ENCODE measurements at places on chromosomes 4 and X.

DNA sequence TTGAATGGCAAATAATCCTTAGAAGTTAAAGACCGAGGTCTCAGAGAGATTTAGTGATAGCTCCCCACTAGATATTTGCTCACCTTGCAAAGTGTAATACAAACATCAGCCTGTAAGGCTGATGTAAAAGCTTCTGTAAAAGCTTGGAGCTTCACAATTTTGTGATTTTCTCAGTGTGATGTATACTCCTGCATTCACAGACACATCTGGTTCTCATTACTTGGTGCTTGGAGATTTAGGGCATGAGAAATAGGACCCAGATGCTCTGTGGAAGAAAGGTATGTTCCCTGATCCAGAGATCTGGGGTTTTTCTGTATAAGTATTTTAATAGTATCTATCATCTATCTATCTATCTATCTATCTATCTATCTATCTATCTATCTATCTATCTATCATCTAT lies 1664.3 kb downstream of the C4orf33 start:
- no peak for DNase-seq

DNA sequence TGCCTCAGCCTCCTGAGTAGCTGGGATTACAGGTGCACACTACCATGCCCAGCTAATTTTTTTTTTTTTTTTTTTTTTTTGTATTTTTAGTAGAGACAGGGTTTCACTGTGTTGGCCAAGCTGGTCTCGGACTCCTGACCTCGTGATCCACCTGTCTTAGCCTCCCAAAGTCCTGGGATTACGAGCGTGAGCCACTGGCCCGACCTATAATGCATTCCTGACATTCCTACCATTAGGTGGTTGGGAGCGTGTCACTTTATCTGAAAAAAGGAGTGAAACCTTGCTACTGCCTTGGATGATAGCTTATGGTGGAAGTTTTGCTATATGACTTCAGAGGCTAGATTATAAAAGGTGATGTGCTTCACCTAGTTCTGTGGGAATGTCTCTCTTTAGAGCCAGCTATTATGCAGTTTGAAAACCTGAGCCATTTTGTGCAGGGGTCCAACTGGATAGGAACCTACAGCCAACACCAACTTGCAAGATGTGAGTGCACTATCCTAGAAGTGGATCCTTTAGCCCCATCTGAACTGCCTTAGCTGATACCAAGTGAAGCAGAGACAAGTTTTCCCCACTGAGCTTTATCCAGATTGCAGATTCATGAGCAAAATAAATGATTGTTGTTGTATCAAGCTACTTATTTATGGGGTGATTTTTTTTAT lies 29.8 kb upstream of the EMCN start:
- DNase-seq = no peak

DNA sequence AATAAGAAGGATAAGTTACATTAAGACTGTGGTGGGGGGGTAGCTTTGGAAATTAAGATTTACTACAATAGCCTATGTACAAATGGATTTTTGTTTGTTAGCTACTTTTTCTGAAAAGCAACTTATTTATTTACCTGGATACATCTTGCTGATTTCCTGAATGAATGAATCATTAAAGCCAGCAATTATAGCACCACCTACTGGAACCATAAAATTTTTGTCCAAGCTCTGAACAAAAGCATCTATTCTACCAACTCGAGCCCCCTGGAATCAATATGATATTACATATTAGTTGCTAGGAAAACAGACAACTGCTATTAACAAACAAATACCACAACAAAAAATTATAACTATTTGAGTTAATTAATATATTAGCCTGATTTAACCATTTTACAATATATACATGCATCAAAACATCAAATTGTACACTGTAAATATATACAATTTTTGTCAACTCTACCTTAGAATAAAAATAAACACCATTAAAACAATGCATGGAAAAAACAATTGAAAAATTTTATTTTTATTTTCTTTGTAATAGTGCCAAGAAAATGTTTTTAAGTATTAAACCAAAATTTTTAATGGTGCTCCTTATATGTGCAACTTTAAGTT lies 15.3 kb downstream of the SEPSECS start:
- no peak for DNase-seq

DNA sequence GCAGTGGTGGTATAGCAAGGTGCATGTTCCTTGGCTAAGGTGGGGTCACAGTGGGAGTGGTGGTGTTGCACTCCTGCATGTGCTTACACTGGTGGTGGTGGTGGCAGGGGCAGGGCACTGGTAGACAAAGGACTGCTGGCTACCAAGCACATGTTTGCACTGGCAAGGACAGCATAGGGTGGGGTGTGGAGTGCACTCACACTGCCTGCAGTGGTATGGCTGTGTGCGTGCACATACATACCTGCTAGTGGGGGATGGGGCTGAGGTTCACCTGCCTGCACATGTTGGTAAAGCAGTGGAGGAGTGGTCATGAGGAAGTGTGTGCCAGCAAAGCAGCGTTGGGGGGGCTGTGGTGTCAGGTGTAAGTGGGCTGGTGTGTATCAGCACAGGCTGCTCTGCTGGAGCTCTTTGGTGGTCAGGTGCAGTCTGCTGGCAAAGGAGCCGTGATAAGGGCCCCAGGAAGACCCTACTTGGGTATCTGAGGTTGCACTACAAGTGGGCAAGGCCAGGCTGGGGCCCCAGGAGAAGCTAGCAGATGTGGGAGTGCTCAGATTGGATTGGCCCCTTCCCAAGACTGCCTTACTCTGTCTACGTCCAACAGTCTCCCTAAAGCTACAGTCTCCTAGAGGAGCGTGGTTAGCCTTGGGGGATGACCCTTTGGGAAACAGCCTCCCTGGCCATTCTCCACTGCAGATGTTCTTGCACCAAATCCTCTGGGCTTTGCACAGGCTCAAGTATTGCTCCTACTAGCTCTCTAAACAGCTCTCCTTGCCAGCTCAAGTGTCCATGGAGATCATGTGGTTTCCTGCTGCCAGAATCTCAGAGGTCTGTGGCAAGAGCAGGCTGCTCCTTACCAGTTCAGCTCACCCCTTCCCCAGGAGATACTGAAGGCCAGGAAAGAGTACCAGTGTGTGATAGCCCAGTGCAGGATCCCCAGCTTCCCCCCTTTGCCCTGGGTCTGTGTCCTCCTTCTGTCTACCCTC lies 486.3 kb upstream of the PABPC4L start:
- DNase-seq = no peak

DNA sequence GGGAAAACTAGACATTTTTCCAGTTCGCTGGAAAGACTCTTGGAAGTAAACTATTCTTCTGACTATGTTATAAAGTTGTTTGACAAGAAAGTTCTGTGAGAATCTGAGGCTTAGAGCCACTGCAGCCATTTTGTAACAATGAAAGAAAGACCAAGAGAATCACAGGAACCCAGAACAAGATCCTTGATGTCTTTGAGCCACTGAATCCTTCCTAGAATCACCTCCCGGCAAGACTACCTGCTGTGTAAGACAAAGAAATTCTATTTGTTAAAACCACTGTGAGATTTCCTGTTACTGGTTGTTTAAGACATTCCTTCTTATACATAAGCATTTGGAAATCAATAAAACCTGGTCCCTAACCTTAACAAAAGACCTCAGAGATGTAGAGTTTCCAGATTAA lies 175.7 kb upstream of the RASGEF1B start:
- DNase-seq = no peak

GRCh38 chr4:161345741-161346140 lies 818.1 kb downstream of the FSTL5 start:
- DNase-seq = no peak

DNA sequence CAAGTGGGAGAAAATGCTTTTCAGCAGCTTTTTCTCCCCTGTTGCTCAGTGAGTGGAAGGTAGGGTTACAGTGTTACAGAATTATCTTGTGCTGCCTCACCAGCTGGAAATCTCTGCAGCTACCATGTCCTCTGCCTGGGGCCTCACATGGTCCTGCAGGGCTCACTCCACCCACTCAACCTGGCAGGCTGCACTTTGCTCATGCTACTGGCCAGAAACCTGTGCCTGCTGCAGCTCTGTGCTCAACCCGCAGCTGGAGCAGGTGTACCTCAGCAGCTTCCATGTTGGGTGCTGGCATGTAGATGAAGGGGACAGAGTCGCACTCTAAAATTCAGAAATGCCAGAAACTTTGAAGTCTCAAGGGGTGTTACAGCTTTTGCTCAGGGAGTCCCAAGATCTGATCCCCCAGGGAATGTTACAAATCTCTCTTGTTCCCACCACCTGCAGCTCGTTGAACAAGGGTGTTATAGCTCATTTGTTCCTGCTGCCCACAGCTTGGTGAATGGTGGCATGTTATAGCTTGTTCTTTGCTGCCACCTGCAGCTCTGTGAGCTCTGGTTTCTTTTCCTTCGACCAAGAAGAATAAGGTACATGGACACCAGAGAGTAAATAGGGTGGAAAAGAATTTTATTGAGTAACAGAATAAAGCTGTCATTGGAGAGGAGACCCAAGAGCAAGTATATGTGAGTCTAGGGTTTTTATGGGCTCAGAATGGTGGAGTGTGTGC lies 845.8 kb downstream of the TECRL start:
- no peak for DNase-seq

DNA sequence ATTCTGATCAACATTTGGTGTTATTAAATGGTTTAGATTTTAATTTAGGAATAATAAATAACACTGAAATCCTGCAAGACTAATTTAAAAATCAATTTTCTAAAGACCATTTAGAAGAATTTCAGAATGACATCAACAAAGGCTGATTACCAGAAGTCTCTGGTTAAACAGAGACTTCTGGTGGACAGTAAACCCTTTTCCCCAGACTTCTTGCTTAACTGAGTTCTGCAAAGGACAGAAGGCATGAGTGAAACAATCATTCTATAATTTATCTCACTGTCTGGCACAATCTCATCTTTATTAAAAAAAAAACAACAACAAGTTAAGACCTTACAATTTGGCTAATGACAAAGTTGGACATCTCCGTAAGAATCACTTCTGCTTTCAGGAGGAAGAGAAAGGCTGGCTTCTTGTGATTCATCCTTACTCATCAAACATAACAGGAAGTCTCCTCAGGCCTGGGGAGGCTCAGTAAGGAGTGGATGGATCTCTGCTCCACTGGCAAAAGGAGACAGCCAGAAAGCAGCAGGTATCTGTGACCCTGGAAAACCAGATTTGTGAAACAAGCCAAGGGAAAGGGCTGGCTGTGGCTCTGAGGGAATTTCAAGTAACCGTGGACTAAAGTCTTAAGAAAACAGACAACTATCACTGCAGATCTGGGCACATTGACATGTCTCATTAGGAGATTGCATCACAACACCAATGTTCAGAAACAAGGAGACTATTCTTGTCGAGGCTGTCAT lies 908 bp upstream of the TLR6 start:
- DNase-seq = no peak

GRCh38 chrX:136710325-136710951 lies 62.5 kb downstream of the CD40LG start:
- no peak for DNase-seq

Data from SHP77 treated with DMSO at 0.1 percent for 48 hours (cell line).